Activated CD4-positive, alpha-beta T cell treated with anti-CD3 and anti-CD28 coated beads for 36 hours (primary cell): ENCODE measurements at places on chromosomes 6 and 20. TPM values are rescaled to one million over a fixed set of nuclear protein-coding genes. Genes with fewer than 3 reads are reported as not detected.

The BNIP5 gene
- not detected for total RNA-seq

The CCM2L gene
- not detected for total RNA-seq

The HLA-DQB2 gene
- total RNA-seq: 0.61 TPM

DNA sequence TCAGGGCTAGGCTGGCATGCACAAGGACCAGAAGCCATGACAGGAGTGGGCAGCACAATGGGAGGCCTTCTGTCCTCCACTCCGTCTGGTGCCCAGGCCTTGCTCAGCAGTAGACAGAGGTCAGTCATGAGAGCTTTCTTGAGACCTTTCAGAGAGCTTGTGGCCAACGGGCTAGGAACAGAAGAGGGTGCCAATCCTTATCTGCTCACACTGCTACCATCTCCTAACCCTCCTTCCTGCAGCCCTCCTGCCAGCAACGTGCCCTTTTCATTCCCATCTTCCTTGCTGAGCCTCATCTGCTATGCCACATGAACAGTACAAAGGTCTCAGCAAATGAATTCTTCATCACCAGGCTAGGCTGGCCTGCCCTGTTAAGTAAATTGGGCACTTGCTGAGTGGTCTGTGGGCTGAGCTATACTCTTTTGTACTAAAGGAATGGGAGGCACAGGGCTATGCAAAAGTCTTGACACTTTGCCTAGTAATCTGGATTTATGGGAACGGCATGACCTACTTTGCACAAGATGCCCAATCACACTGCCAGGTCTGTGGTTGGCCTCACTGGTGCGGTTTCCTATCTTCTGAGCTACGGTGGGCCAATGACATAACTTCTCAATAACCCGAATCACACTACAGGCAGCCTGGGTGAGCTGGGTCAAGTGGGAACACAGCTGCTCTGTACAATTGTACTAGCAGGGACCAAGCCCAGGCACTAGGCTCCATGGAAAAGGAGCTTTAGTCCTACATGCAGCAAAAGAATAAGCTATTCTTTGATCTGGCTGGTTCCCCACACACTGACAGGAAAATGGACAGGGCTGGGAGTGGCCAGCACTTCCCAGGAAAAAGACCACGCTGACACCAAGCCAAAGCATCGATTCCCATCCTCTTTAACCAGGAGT, 47.8 kb downstream of the ELOVL5 start:
- no peak overlapping the region for H3K4me3 ChIP-seq
- H3K27ac ChIP-seq: peak overlapping the region; percentile 58
- peaks cover 76% of the 10 kb centered on the region for H3K4me1 ChIP-seq

- no peak for DNase-seq
- H3K27me3 ChIP-seq: peaks cover 26% of the 10 kb centered on the region
- no peaks in the 10 kb centered on the region for H3K36me3 ChIP-seq
- no peak overlapping the region for H3K4me3 ChIP-seq
- H3K27ac ChIP-seq: no peak overlapping the region
Observed at GRCh38 chr6:41477572-41477971, 68.6 kb upstream of the FOXP4 start.

GRCh38 chr6:102039441-102039840, 645.9 kb downstream of the GRIK2 start:
- no peaks in the 10 kb centered on the region for H3K36me3 ChIP-seq
- H3K27ac ChIP-seq: no peak overlapping the region
- no peaks in the 10 kb centered on the region for H3K4me1 ChIP-seq
- DNase-seq: no peak
- no peak overlapping the region for H3K4me3 ChIP-seq

DNA sequence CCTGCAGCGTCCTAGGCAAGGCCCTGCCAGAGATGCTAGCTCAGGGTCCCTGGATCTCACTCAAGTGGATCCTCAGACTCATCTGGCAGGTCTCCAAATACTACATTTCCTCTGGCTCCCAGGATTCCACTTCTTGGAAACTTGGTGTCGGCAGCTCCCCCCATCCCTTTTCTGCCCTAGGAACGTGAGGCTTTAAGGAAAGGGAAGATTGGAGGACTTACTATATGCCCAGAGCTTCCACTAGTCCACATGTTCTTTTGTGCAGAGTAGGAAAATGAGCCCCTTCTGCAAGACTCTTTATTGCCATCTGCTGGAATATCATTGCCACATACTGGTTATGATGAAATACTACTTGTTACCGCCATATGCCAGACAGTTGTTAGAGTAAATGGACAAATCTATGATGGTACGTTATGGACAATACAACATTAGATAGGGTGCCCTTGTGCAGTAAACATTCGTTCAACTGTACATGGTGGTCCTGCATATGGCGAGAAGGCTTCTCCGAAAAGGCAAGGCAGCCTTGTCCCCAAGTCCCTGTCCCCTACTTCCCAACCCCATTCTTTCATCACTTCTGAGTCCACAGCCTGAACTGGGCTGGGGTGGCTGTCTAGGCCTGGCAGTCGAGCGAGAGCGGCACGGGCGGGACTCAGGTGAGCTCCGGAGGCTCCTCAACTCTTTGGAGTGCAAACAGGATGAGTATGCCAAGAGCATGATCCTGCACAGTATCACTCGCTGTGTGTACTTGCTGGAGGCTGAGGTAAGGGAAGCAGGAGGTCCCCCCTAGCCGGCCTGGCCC, 780 bp downstream of the ARMC12 start:
- no peaks in the 10 kb centered on the region for H3K27me3 ChIP-seq
- peak overlapping the region; percentile 83 for H3K27ac ChIP-seq
